ENCODE measurements at places on chromosomes 7 and 10.

DNA sequence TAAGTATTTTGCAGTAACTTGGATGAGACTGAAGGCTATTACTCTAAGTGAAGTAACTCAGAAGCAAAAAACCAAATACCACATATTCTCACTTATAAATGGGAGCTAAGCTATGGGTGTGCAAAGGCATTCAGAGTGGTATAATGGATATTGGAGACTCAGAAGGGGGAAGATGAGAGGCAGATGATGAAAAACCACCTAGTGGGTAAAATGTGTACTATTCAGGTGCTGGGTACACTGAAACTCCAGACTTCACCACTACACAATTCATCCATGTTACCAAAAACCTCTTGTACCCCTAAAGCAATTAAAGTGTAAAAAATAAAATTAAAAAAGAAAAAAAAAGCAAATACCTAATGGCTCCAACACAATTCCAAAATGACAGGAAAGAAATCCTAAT is 351.7 kb downstream of the NXPH1 start:
- DNase-seq: no peak

- DNase-seq: no peak
Measured at GRCh38 chr7:140209866-140210609, 33.3 kb upstream of the KDM7A start.

- DNase-seq: peak; percentile 73
Measured at GRCh38 chr7:815284-816216, 16.7 kb upstream of the SUN1 start.

GRCh38 chr10:5606864-5607263 is 59.5 kb downstream of the ASB13 start:
- no peak for DNase-seq

DNA sequence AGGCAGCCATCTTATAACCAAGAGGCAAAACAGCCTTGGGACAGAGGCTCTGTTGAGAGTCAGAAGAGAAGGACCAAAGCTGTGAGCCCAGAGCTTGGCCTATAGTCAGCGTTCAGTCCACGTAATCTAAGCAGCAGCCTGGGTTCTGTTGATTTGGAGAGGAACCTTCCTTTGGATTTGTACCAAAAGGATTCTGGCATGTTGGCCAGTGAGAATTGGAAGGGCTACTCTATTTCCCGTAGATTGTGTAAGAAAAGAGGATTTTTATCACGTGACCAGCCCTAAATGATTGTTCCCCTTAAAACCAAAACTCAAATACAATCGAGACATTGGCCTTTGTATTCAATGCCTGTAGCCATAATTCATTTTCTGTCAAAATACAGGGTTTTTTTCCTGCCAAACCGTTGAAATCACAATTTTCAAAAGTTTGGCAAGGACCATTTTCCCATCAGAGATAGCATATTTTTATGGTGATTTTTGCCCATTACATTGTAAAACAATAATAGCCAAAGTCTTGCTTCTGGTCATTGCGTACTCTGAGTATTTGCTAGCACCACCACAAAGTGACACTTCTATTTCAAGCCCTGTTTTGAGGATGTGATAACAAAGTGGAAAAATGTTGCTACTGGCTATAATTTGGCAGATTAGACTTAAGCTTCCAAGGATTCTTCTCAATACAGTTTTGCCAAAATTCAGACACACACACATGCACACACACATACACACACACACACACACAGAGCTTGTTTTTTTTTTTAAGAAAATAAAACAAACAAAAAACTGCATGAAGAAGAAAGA is 23.1 kb upstream of the BMPER start:
- no peak for DNase-seq

Measured in NCI-H2081 (cell line).